A673 (cell line): ENCODE measurements at places on chromosomes 5 and 9. TPM values are rescaled to one million over a fixed set of nuclear protein-coding genes. Genes with fewer than 3 reads are reported as not detected.

SLC6A19 gene
- total RNA-seq: not detected in 2 replicates

SLC45A2 gene
- total RNA-seq: 0.28 and 0.31 TPM in 2 replicates

ORM1 gene
- not detected in 2 replicates for total RNA-seq

N4BP3 gene
- total RNA-seq: 0.66 and 0.73 TPM in 2 replicates

KIAA0825 gene
- 1.2 and 1.3 TPM in 2 replicates for total RNA-seq

TMEM215 gene
- total RNA-seq: not detected in 2 replicates

IFNK gene
- total RNA-seq: not detected in 2 replicates

NOTCH1 gene
- total RNA-seq: 37.2 and 50.2 TPM in 2 replicates

ORM2 gene
- total RNA-seq: not detected in 2 replicates

MZB1 gene
- total RNA-seq: not detected in 2 replicates

FOXD4 gene
- 0.39 TPM in 1 of 2 replicates, not detected in the other for total RNA-seq

MARCOL gene
- not detected in 2 replicates for total RNA-seq

MYOT gene
- not detected in 2 replicates for total RNA-seq

ROPN1L gene
- total RNA-seq: 0.24 and 0.39 TPM in 2 replicates

WDR70 gene
- 55.2 and 61.5 TPM in 2 replicates for total RNA-seq
